ENCODE measurements at places on chromosomes 12 and 14.

GRCh38 chr12:23008623-23009022 is 383.7 kb downstream of the ETNK1 start:
- no peak for DNase-seq

DNA sequence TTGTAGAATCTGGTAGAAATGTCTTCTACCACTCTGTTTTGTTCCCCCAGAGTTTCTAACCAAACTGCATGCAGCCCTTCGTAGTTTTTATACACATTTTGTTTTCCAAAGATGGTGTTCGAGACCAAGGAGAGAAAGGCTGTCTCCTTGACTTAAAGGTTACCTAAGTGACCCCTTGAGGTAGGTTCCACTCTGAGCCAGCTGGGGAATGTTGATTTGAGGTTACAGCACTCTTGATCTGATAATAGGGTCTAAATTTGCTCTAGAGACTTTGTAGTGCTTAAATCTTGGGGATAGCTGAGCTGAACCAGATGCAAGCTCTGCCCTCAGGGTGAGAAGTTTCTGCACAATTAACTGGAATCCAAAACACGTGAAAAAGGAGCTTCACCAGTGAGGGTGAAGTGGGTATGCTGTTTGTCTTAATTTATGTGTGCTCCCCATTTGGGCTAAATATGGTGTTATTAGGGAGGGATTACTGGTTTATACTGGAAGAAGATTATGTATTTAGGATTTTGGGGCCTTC is 3.1 kb downstream of the TMBIM6 start:
- DNase-seq, result no peak

GRCh38 chr14:99043267-99043615 is 228.8 kb downstream of the BCL11B start:
- DNase-seq, result no peak

DNA sequence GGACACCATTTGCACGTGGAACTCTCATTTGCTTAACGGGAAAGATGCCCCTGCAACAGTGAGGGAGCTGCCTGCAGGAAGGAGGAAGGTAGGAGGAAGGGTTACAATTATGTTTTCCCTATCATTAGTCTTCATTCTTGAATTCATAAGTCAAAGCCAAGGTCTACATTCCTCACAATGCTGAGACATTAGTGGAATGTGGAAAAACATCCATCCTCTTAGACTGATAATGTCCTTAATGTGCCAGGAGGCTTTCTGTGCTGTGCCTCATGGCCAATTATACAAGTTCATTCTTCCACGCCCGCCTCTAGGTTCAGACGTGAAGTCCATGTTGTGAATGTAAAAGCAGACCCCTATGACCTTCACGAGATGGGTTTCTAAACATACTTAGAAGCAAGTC is 1212.4 kb upstream of the TMEM132C start:
- peak; percentile 76 for DNase-seq

DNA sequence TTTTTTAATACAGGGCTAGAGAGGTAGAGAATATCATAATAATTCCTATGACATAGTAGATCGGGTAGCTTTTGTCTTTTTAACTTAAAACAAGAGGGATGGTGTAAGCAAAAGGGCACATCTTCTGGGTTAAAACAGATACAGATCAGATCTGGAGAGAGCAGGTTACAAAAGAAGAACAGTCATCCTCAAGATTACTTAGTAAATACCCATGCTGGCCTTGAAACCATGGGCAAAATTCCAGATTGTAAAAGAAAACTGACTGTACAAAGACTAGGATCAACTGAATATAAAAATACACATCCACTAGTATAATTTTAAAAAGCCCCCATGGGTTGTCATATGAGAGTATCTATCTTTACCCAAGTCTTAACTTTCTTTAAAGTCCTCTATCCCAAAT is 76.7 kb downstream of the MED13L start:
- DNase-seq, result peak; percentile 68

DNA sequence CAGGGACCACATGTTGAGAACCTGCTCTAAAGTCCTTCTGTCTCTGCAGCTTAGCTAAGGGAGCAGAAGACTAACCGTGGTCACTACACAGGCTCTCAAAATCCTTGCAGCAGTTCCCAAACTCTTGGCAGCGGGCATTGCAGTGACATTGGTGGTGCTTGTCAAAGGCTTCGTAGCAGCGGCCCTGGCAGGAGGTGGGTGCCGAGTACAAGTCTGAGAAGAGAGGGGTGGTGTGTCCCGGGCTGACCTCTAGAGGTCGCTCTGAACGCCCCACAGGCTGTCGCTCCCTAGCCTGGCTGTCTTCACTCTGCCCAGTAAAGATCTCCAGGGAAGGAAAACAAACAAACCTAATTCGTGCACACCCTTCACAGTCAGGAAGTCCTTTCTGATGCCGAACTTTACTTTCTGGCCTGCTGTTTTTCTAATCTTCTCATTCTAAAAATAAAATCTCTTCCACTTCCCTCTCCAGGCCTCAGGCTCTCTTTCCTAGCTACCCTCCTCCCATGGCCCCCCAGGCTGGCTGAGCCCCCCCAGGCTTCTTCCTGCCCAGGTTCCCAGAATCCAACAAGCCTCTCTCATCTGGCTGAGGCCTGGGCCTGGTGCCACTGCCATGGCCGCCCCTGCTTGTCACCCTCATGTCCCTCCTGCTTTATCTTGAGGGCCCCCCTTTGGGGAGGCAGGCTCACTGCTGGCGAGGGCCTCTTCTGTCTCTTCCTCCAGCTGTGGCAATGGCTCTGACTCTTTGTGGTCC is 7.7 kb downstream of the ENDOU start:
- DNase-seq, result peak; percentile 81

- DNase-seq, result no peak
Measured at GRCh38 chr12:7503686-7504415, at the start of gene CD163. CD163 (minus strand) TSS chr12:7503777; CDS start chr12:7503690, 87 bp downstream.

GRCh38 chr14:67269298-67270060 is 28.2 kb downstream of the PALS1 start:
- peak; percentile 64 for DNase-seq

DNA sequence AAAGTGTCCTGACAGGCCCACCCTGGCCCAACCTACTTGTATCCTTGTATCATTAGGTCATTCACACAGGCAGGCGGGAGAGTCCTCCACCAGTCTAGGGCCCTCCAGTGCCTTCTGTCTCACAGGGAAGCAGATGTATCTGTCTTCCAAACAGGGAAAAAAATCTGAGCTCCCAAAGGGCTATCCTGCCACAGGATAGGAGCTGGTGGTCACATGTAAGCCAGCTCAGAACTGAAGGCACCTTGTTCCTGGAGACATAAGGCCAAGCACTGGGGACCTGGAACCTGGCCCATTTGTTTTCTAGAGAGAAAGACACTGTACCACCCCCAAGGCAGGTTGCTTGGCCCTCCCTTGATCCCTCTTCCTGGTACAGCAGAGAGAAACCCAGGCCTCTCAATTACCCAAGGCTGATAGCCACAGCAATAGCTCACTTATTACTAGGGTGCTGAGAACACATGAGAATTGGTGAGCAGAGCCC is 19.4 kb upstream of the PLEKHH1 start:
- DNase-seq, result no peak

- no peak for DNase-seq
Measured at GRCh38 chr12:6652391-6652790, 5.2 kb upstream of the ACRBP start.

DNA sequence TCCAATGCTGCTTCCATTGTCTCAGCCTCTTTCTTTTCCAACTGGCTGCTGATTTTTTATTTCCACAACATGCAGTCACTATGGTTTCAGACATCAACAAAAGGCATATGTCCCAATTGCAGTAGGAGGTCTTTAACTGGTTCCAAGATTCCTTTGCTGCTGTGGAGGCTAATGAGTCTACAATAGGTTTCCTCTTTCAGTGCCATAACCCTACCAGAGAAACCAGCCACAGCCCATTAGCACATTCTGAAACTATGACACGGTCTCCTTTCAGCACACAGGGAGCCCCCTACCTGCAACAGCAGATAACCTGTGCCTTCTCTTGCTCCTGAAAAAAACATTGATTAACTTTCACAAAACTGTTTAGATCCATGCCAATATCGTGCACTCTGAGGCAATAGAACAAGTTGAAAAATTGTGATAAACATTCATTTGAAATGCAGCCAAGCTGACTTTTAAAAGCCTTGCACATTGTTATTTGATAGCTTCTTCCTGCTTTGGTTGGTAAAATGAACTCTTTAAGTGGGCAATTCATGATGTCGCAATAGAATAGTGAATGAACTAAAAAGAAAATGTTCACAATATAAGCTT is 32.4 kb downstream of the PLEKHG7 start:
- peak; percentile 61 for DNase-seq

GRCh38 chr12:65427646-65428045 is 149.2 kb downstream of the MSRB3 start:
- DNase-seq, result no peak

DNA sequence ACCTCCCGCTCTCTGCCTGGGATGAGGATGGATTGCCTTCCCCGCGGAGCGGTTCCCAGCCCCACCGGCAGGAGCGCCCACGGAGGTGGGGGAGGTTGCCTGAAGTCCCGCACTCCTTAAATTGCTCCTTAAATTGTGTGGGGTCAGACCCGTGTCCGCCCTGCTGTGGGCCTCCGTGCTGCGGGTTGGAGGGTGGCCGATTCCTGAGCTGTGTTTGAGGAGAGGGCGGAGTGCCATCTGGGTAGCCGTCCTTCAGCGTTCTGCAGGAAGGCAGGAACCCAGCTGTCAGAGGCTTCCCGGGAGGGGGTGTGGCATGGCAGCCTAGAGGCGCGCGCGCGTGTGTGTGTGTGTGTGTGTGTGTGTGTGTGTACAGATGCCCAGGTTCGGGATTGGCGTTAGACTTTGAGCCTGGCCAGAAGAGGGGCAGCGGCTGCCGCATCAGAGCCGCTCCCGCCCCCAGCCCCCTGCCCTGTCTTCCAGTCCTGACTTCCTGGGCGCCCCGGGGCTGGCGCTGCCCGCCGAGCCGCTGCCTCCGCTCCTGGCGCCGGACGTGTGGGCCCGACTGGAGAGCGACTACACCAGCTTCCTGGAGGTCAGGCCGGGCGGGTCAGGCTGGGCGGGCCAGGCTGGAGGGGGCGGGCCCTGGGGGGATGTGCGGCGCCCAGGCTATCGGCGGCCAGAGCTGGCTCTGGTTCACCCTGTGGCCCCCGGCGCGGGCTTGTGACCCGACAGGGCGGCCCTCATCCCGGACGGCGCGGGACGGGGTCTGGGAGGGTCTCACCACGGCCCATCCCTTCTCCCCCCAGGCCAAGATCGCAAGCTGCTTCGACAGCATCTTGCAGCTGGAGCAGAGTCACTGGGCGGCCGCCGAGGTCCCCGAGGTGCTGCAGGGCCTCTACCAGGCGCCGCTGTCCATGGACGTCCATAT is 9.2 kb downstream of the EXOC3L4 start:
- peak; percentile 69 for DNase-seq

GRCh38 chr12:11321980-11322379 is 11.7 kb upstream of the PRB4 start:
- DNase-seq, result peak; percentile 14

DNA sequence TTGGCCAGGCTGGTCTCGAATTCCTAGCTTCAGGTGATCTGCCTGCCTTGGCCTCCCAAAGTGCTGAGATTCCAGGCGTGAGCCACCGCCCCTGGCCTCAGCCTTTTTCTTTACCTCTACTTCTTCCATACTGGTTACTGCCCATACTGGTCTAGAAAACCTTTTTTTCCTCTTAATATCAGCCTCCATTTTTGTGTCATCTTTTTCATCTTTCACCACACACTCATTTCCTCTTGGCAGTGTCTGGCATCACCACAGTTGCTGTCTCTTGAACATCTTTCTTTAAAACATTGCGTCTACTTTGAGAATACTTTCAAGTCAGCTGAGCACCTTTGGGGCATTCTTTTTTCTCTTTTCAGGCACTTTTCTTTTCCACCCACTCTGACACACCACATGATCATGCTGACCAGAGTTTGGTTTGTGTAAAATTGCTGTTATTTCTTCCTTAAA is 32.7 kb downstream of the DDX47 start:
- DNase-seq, result no peak

DNA sequence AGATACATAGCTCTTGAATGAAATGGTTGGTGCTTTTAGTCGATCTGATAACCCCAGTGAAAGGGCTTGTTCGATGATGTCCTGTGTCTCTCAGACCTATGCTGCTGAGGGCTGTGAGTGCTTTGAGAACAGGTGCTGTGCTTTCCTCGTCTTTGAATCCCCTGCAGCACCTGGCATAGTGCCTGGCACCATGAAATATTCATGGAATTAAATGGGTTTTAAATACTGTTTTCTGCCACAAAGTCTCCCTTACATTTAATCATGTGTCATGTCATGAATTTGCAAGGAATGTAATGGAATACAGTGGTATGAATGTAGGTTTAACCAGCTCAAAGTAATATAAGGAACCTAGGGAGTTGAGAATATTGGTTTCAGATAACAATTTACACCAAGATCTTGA is 220.5 kb upstream of the PRICKLE1 start:
- DNase-seq, result peak; percentile 65

GRCh38 chr12:109777544-109777943 is 55.7 kb downstream of the TRPV4 start:
- DNase-seq, result peak; percentile 61

GRCh38 chr14:64681796-64682710 is 22.2 kb upstream of the PLEKHG3 start:
- DNase-seq, result peak; percentile 51

DNA sequence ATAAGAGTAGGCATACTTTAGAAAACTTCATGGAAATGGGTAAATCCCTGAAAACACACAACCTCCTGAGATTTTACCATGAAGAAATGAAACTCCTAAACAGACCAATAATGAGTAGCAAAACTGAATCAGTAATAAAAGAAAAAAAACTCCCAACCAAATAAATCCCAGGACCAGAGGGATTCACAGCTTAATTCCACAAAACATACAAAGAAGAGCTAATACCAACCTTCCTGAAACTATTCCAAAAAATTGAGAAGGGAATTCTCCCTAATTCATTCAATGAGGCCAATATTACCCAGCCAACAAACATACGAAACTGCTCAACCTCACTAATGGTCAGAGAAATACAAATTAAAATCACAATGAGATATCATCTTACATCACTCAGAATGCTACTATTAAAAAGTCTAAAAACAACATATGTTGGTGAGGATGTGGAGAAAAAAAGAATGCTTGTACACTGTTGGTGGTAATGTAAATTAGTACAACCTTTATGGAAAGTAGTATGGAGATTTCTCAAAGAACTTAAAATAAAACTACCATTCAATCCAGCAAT is 97.3 kb upstream of the ST8SIA1 start:
- no peak for DNase-seq

DNA sequence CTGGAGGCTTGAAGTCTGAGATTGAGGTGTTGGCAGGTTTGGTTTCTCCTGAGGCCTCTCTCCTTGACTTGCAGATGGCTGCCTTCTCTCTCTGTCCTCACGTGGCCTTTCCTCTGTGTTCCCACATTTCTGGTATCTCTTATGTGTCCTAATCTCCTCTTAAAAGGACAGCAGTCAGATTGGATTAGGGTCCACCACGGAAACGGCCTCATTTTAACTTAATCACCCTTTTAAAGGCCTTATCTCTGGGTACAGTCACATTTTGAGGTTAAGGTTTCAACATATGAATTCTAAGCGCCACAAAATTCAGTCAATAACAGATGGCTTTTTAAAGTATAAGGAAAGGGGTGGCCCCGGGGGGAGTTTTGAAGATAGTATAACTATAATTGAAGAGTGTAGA is 33.5 kb downstream of the UNC79 start:
- DNase-seq, result no peak

DNA sequence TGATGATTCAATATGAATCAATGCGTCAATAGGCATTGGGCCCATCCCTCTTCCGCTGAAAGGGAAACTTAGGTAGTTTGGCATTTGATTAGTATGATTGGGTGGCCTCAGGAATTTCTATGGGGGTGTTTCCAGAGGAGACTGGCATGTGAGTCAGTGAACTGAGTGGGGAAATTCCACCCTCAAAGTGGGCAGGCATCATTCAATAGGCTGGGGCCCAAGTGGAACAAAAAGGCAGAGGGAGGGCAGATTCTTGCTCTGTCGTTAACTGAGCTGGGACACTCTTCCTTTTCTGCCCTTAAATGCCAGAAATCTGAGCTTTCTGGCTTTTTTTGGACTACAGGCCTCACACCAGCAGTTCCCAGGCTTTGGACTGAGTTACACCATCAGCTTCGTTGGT is 373.5 kb downstream of the RPS29 start:
- no peak for DNase-seq
